Left lobe of liver (tissue), 2 donors: ENCODE measurements at places on chromosomes 6 and 20.
A peak's percentile ranks its signal among the peaks of the same experiment; 100 is the strongest.

DNA sequence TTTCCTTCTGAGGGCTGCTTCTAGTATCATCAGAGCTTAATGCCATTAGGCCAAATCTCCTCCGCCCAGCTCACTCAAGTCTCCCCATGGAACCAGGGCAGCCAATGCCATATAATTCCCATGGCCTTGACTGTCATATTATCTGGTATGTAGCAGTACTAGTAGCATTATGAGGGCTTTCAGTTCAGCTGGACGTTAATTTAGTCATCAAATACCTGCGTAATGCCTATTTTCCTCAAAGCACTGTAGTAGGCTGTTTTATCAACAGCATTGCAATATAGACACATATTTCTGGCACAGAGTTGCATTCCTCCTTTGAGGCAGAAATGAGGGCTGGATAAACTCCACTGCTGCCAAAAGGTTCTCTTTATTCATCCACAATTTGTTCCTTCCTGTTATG lies 1.7 kb downstream of the KCTD20 start:
- no peak for DNase-seq

DNA sequence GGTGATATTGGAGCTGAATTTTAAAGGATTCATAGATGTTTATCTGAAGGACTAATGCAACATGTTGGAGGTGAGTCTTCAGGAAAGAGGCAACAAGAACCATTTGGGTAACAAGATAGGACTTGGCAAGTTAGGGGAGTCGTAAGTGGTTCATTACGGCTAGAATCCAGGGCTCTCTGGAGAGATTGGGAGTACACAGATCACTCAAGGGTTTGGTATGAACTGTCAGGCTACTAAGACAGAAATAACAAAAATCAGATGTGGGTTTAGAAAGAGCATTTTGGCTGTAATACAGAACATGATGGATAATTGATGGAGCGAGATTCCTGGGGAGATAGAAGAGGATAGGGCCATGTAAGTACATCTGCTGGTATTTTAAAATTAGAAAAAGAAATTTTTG lies 86.3 kb upstream of the ESR1 start:
- DNase-seq = no peak

GRCh38 chr6:26273673-26274588 lies 91.1 kb upstream of the BTN3A2 start:
- DNase-seq = no peak

GRCh38 chr6:21033084-21033483 lies 498.8 kb downstream of the CDKAL1 start:
- no peak for DNase-seq

DNA sequence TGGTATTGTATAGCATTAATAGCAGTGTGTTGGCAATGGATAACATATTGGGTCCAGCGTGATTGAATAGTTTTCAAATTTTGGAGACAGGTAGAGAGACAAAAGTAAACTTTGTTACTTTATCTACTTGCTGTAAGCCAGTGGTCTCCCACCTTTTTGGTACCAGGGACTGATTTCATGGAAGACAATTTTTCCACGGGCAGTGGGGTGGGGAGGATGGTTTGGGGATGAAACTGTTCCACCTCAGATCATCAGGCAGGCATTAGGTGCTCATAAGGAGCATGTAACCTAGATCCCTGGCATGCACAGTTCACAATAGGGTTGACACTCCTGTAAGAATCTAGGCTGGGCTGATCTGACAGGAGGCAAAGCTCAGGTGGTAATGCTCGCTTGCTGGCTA lies 14.6 kb upstream of the PROKR2 start:
- DNase-seq = no peak

GRCh38 chr6:145814035-145814500 lies 527 bp downstream of the FBXO30 start:
- DNase-seq = peak; percentile 65

DNA sequence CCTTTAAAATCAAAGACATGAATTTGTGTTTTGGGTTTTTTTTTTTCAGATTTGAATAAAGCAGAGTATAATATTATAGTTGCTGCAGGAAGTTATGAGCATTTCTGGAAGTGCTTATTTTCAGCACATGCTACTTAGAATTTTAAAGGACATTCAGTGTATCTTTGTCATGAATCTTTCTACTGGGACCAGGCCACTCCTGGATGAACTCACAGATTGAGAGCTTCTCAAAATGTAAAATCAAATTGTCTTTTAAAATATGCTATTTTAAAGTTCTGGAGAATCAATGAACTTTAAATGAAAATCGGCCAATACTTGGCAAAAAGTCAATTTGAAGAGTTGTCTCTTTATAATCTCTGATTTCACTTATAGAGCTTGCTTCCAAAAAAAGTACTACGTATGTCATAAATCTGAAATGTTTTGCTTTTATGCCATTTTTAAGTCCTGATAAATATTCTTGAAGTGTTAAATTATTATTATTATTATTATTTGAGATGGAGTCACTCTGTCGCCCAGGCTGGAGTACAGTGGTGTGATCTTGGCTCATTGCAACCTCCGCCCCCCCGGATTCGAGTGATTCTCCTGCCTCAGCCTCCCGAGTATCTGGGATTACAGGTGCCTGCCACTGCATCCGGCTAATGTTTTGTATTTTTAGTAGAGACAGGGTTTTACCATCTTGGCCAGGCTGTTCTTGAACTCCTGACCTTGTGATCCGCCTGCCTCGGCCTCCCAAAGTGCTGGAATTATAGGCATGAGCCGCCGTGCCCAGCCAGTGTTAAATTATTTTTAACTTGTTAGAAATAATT lies 175.7 kb upstream of the AKAP12 start:
- no peak for DNase-seq

DNA sequence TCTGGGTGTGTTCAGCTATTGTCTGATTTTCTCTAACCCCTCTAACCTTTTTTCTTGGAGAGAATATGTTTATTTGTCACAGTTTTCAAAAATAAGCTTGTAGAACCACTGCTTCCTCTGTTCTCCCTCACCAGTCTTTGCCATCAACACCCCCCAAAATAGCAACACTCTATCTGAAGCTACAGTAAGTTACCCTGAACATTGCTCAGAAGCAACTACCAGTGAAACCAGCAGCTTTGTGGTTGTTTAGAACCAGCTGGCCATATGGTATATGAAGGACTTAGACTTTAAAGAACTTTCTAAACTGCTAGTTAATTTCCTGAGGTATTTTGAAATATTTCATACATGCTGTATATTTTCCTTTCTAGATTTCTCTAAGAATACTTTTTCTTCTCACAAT lies 242.9 kb downstream of the KHDRBS2 start:
- no peak for DNase-seq

DNA sequence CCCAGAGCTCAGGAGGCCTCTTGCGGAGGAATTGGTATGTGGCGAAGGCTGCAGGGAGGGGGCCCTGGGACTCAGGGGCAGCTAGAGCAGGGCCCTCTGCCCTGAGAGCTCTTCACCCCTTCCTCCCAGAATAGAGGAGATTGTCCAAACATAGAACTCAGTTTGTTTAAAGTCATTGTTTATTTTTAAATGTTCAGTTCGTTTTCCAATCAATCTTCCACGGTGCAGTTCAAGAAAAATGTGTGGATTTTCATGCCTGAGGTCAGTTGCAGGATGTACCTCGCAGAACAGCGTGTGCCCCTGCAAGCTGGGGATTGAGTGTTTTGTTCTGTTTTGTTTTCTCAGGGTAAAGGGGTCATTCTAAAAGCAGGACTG lies 37.2 kb downstream of the MGME1 start:
- no peak for DNase-seq

GRCh38 chr6:33936886-33937285 lies 133.1 kb upstream of the MLN start:
- DNase-seq = no peak

GRCh38 chr6:52553719-52554118 lies 23.1 kb downstream of the TRAM2 start:
- DNase-seq = no peak

DNA sequence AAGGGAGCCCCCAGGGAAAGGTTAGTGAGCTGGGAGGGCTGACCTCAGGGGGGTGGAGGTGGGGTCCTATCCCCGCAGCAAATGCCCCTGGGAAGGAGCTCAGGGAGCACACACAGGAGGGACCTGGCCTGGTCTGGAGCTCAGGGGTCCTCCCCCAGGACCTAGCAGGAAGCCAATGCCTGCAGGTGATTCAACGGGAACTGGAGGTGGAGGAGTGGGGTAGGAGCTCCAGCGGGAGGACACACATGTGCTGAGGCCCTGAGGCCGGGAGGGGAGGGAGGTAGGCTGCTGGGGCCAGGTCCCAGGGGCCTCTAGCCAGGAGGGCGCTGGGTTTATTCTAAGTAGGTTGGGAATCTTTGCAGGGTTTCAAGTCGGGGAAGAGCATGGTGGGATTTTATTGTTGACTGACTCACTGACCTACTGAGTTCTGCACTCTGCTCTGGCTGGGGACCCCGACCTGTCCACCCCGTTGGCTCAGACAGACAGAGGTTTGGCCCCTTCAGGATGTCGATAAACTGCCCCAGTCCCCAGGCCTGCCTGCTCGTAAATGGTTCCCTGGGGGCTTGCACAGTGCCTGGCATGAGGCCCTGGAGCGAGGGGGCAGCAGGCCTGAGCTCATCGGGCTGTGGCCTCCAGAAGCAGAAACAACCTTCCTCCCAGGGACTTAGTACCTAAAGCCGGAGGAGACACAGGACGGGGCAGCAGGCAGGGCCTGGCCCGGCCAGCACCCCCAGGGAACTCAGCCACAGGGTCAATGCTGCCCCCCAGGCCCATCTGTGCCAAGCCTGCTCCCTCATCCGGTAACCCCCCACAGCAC lies 62.3 kb downstream of the RIPOR3 start:
- no peak for DNase-seq

- peak; percentile 83 for DNase-seq
Observed at GRCh38 chr20:50019466-50020256, 36.9 kb downstream of the SNAI1 start.

DNA sequence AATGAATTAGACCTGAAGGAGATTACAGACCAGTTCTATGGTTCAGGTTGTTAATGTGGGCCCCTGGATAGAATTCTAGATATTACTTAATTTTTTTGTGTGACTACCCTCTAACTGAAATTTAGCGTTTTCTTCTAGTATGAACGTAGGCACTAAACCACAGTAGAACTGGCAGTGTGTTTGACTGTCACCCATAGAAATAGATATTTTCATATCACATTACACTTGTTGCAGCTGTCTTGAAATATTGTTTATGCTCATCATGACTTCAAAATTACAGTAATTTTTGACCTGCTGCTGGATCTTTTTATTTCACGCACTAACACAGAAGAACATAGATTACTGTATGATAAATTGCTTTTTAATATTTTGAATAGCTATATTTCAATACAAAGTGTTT lies 31.6 kb downstream of the E2F3 start:
- no peak for DNase-seq

GRCh38 chr20:58040447-58041290 lies 187.8 kb downstream of the ANKRD60 start:
- DNase-seq = no peak

GRCh38 chr6:124011180-124011579 lies 207.5 kb downstream of the NKAIN2 start:
- no peak for DNase-seq

- no peak for DNase-seq
Observed at GRCh38 chr6:129860908-129861665, at the start of gene TMEM244. TSS of gene TMEM244 (minus strand) at chr6:129861315. CDS start at chr6:129861188, 127 bp downstream.

GRCh38 chr20:53530440-53530839 lies 63.2 kb downstream of the ZNF217 start:
- DNase-seq = no peak

- no peak for DNase-seq
Observed at GRCh38 chr6:39464067-39464466, 141.6 kb upstream of the KCNK16 start.

- no peak for DNase-seq
Observed at GRCh38 chr6:358847-359246, 32.7 kb upstream of the IRF4 start.

- DNase-seq = no peak
Observed at GRCh38 chr6:50974319-50974718, 155.6 kb downstream of the TFAP2B start.

GRCh38 chr6:140140891-140141290 lies 766.4 kb upstream of the CITED2 start:
- no peak for DNase-seq

DNA sequence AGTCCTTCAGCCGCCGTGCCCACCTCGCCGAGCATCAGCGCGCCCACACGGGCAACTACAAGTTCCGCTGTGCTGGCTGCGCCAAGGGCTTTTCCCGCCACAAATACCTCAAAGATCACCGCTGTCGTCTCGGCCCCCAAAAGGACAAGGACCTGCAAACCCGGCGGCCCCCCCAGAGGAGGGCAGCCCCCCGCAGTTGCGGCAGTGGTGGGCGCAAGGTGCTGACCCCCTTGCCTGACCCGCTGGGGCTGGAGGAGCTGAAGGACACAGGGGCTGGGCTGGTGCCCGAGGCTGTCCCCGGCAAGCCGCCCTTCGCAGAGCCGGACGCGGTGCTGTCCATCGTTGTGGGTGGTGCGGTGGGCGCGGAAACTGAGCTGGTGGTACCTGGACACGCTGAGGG lies 20.1 kb upstream of the CHMP4B start:
- no peak for DNase-seq

DNA sequence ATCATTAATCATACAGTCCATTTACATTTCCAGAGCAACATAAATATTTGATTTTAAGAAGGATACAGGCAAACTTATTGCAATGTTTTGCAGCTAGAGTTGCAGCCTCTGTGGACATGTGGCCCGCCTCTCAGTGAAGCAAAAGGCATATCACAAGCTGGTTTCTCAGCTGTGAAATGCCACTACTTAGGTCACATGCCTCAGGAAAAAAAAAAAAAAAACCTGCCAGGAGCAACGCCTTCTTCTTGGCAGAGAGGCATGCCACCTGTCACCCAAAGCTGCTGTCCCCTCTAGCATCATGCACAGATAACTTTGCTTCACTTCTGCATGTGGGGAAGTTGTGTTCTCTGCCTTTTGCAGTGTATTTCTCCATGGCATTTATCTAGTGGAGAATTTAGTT lies 18.5 kb downstream of the GRM1 start:
- DNase-seq = no peak

DNA sequence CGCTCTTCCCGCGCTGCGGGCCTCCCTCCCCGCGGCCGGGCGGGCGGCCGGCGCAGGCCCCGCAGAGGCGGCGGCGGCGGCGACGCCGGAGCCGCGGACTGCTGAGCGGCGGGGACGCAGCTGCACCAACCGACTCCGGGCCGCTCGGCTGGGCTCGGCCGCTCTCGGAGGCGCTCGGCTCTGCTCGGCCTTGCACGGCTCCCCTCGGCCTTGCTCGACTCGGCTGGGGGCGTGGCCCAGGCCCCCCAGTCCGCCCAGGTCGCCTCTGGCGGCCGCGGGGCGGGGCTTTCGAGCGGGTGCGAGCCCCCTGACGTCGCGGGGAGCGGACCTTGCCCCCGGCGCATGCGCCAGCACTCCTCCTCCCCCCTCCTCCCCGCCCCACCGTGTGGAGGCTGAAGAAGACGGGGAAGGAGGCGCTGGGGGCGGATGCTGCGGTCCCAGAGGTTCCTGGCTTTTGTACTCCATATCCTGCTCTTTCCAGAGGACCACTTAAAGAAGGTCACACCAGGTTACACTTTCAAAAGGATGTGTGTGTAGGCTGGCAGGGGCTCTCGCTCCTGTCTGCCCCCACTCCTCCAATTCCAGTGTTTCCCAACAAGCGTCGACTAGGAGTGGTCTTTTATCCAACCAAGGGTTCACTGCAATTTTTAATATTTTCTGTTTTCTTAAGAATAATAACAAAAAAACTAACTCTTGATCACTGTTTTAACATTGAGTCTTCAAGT lies at the start of gene ZHX3:
TSS of gene ZHX3 (minus strand) at position 186 of the 725 bp plus-strand sequence. CDS start 112,815 bp downstream, outside the sequence.
- DNase-seq = peak; percentile 98
